Activated naive CD4-positive, alpha-beta T cell treated with anti-CD3 and anti-CD28 coated beads for 36 hours (primary cell): ENCODE measurements at places on chromosomes 12 and 14. TPM values are rescaled to one million over a fixed set of nuclear protein-coding genes. Genes with fewer than 3 reads are reported as not detected.

DNA sequence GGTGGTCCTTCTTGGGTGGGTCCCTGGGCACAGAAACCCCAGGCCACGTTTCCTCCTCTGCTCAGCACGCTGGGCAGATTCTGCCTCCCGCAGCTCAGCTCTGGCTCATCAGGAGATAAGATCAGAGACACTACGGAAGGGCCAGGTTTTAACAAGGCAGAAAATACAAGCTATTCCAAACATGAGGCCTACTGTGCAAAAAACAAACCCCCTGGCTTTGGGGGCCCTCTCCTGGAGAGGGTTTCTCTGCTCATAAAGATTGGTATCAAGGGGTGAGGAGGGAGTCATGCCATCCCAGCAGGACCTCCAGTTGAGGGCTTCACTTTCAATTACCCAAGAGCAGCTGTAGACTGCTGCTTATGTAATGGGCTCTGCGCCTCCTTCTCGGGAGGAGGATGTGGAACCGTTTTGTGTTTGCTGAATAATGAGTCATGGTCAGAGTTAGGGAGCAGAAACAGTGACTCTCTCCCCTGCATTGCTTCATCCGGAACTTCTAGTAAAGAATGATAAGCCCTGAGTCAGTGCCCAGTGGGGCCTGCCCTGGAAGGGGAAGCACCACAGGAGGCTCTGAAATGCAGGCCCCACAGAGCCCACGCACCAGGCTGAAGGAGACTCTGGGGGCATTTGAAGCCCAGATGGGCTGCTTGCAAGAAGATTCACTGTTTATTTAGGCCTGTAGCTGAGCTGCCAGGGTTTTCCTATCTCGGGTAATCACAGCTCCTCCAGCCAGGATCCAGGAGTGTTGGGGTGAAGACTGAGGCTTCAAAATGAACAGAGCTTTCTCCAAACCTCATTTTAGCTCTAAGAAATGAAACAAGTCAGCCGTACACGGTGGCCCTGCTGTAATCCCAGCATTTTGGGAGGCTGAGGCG is 79.3 kb downstream of the SSPN start:
- no peak overlapping the region for H3K4me3 ChIP-seq
- no peak overlapping the region for H3K27ac ChIP-seq
- no peaks in the 10 kb centered on the region for H3K27me3 ChIP-seq
- DNase-seq = peak; percentile 76

GRCh38 chr12:107091381-107091780 is 2.0 kb downstream of the CRY1 start:
- no peaks in the 10 kb centered on the region for H3K27me3 ChIP-seq
- H3K4me1 ChIP-seq = peaks cover 15% of the 10 kb centered on the region
- H3K27ac ChIP-seq = no peak overlapping the region
- DNase-seq = no peak
- peaks cover 9% of the 10 kb centered on the region for H3K36me3 ChIP-seq

GRCh38 chr12:4135919-4136605 is 137.5 kb upstream of the CCND2 start:
- H3K4me1 ChIP-seq = peaks cover 75% of the 10 kb centered on the region
- peak; percentile 95 for DNase-seq
- H3K36me3 ChIP-seq = peaks cover 3% of the 10 kb centered on the region
- H3K27ac ChIP-seq = peak overlapping the region; percentile 99
- peak overlapping the region; percentile 41 for H3K4me3 ChIP-seq

- peaks cover 15% of the 10 kb centered on the region for H3K4me1 ChIP-seq
- DNase-seq = no peak
- no peaks in the 10 kb centered on the region for H3K36me3 ChIP-seq
- H3K4me3 ChIP-seq = no peak overlapping the region
- H3K27me3 ChIP-seq = peaks cover 44% of the 10 kb centered on the region
Measured at GRCh38 chr12:29781188-29781587, 2.6 kb downstream of the TMTC1 start.

DNA sequence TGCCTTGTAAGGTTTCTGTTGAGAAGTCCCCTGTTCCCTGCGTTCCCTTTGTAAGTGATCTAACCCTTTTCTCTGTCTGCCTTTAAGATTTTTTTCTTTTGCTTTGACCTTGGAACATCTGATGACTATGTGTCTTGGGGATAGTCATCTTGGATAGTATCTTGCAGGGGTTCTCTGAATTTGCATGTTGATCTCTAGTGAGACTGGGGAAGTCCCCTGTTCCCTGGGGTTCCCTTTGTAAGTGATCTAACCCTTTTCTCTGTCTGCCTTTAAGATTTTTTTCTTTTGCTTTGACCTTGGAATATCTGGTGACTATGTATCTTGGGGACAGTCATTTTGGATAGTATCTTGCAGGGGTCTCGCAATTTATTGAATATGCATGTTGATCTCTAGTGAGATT is 38.2 kb upstream of the TMX1 start:
- no peaks in the 10 kb centered on the region for H3K36me3 ChIP-seq
- DNase-seq = no peak
- H3K4me1 ChIP-seq = no peaks in the 10 kb centered on the region

DNA sequence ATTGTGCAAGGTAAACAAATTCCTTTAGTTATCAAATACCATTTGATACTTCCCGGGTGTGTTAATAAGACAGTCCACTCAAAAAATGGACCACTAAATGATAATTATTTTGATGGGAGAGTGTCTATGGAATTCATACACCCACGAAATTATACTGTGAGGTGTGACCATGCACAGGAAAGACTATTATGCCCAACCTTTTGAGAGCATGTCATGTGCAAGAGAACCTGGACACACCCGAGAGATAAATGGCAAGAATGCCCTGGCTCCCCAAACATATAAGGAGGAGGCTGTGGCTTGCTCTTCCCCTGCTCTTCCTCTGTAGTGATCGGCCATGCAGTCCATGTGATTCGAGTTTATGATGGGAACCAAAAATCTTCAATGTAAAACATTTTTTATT is 119.5 kb upstream of the BCL2L14 start:
- peaks cover 3% of the 10 kb centered on the region for H3K27me3 ChIP-seq
- H3K27ac ChIP-seq = no peak overlapping the region
- peaks cover 12% of the 10 kb centered on the region for H3K4me1 ChIP-seq
- no peak for DNase-seq

GRCh38 chr14:68729556-68729955 is 63.3 kb downstream of the ZFP36L1 start:
- DNase-seq = no peak
- no peak overlapping the region for H3K4me3 ChIP-seq
- H3K4me1 ChIP-seq = peaks cover 24% of the 10 kb centered on the region
- H3K27ac ChIP-seq = no peak overlapping the region

- peaks cover 16% of the 10 kb centered on the region for H3K4me1 ChIP-seq
- H3K27me3 ChIP-seq = peaks cover 2% of the 10 kb centered on the region
- H3K27ac ChIP-seq = no peak overlapping the region
- DNase-seq = no peak
- no peak overlapping the region for H3K4me3 ChIP-seq
Measured at GRCh38 chr12:75735853-75736252, 224.4 kb upstream of the KRR1 start.

DNA sequence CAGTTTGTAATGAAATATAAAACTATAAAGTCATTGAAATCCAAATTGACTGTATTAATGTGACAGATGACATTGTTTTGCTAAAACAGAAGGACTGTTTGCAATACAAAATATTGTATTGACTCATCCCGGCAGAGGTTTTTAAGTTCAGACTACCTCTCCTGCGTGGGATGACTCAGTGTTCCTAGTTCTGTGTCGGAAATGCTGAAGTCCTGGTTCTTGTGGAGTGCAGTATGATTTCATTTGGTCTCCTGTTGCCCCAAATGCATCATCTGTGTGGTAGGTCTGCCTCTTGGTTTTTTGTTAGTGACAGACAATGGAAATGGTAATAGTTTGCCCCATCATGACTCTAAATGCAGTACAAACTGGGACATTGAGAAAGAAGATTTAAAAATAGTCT is 27.8 kb downstream of the PELI2 start:
- H3K27ac ChIP-seq = no peak overlapping the region
- DNase-seq = no peak
- H3K4me3 ChIP-seq = no peak overlapping the region
- peaks cover 25% of the 10 kb centered on the region for H3K4me1 ChIP-seq

- no peaks in the 10 kb centered on the region for H3K27me3 ChIP-seq
- no peaks in the 10 kb centered on the region for H3K36me3 ChIP-seq
- H3K27ac ChIP-seq = no peak overlapping the region
Measured at GRCh38 chr12:66648033-66648735, 30.7 kb downstream of the GRIP1 start.

- H3K27ac ChIP-seq = no peak overlapping the region
- peaks cover 20% of the 10 kb centered on the region for H3K27me3 ChIP-seq
- no peak for DNase-seq
- H3K36me3 ChIP-seq = no peaks in the 10 kb centered on the region
- H3K4me1 ChIP-seq = peaks cover 5% of the 10 kb centered on the region
- no peak overlapping the region for H3K4me3 ChIP-seq
Measured at GRCh38 chr12:69026336-69026735, 93.4 kb upstream of the CPM start.

GRCh38 chr12:46494424-46494823 is 121.9 kb upstream of the SLC38A2 start:
- no peaks in the 10 kb centered on the region for H3K36me3 ChIP-seq
- no peaks in the 10 kb centered on the region for H3K27me3 ChIP-seq
- H3K27ac ChIP-seq = no peak overlapping the region
- H3K4me3 ChIP-seq = no peak overlapping the region
- DNase-seq = no peak

- no peaks in the 10 kb centered on the region for H3K27me3 ChIP-seq
- no peak for DNase-seq
- no peak overlapping the region for H3K27ac ChIP-seq
- peaks cover 9% of the 10 kb centered on the region for H3K4me1 ChIP-seq
- H3K4me3 ChIP-seq = no peak overlapping the region
Measured at GRCh38 chr14:66613344-66613743, 105.4 kb downstream of the GPHN start.

DNA sequence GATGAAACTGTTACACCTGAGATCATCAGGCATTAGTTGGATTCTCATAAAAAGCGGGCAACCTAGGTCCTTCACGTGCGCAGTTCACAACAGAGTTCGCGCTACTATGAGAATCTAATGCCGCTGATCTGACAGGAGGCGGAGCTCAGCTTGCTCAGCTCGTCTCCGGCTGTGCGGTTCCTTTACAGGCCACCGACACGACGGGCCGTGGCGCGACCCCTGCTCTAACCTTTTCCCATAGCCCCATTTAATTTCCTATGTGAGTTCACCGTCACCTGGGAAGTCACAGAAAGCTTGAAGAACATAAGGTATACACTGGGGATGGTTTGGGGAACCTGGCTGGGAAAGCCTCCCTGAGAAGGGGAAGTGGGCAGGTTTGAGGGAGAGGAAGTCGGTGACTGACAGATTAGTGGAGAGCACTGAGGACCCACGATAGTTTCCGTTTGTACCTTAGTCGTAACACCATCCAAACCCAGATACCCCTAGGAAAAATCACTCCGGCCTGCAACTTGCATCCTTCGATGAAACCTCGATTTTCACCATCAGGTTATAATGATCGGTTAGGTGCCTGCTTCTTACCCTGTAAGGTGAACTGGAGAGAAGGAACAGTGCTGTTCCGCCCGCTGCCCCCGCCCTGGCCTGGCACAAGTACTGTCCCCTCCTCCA is 2.8 kb upstream of the AAAS start:
- peak; percentile 72 for DNase-seq
- no peaks in the 10 kb centered on the region for H3K27me3 ChIP-seq
- H3K4me1 ChIP-seq = peaks cover 35% of the 10 kb centered on the region
- H3K27ac ChIP-seq = peak overlapping the region; percentile 97
- H3K4me3 ChIP-seq = peak overlapping the region; percentile 93
- peaks cover 4% of the 10 kb centered on the region for H3K36me3 ChIP-seq

- H3K36me3 ChIP-seq = no peaks in the 10 kb centered on the region
- no peaks in the 10 kb centered on the region for H3K27me3 ChIP-seq
- H3K27ac ChIP-seq = no peak overlapping the region
- no peak for DNase-seq
Measured at GRCh38 chr14:97138801-97139200, 341.6 kb downstream of the VRK1 start.

DNA sequence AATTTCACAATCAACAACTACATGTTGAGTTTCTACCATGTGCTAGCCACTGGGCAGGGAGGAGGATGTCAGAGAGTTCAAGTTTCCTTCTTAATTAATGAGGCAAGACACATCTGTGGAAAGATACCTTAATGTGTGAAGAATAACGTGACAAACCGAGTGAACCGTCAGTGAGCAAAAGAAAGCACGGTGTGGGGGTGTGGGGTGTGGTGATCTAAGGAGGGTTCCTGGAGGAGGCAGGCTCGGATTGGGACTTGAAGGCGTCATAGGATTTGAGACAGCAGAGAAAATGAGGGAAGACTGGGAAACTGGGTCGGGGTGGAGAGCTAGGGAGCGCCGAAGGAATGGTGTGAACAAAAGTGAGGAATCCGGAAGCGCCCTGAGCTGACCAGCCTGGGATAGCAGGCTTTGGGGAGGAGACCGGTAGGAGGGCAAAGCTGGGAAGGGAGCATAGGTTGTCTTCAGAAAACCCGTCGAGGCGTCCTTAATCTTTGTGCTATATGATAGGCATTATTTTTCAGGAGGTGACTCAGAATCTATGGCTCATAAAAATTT is 22.3 kb downstream of the GALNT8 start:
- H3K36me3 ChIP-seq = no peaks in the 10 kb centered on the region
- no peak overlapping the region for H3K27ac ChIP-seq
- no peak for DNase-seq
- peaks cover 8% of the 10 kb centered on the region for H3K27me3 ChIP-seq
- H3K4me3 ChIP-seq = no peak overlapping the region

DNA sequence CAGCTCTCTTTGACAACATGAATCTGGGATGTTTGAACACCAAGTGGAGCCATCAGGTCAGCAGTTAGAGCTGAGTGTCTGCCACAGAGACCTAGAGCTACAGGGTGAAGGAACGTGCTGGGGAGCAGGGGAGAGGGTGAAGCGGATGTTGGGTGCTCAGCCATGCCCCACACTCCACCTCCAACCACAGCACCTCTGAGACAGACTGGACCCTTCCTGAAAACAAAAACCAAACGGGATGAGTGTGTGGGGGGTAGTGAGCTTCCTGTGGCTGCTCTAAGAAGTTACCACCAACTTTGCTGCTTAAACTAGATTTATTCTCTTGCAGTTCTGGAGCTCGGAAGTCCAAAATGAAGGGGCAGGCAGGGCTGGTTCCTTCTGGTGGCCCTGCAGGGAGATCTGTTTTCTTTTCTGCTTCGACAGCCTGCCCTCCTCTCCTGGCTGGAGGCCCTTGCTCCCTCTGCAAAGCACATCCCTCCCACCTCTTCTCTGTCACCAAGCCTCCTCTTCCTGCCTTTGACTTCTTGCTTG is 5.6 kb upstream of the GOLGA3 start:
- H3K36me3 ChIP-seq = peaks cover 14% of the 10 kb centered on the region
- H3K4me3 ChIP-seq = peak overlapping the region; percentile 13
- peak; percentile 55 for DNase-seq
- peaks cover 38% of the 10 kb centered on the region for H3K4me1 ChIP-seq
- peak overlapping the region; percentile 85 for H3K27ac ChIP-seq

DNA sequence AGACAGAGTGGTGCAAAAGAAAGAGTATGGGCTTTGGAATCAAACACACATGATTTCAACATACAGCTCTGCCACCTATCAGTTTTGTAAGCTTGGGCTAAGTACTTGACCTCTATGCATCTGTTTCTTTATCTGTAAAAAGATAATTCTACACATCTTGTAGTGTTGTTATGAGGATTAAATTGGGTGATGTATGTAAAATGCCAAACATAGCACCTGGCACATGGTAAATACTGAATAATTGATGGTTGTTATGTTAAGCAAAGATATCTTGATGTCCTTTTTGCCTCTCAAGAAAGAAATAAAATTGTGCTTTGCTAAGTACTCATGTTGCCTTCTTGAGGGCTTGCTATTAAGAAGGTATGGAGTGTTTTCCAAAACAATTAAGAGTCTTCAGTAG is 2.3 kb upstream of the CSRP2 start:
- H3K4me1 ChIP-seq = peaks cover 3% of the 10 kb centered on the region
- no peak overlapping the region for H3K4me3 ChIP-seq
- DNase-seq = no peak
- H3K27ac ChIP-seq = no peak overlapping the region

GALNT16 gene
- total RNA-seq = not detected

OGFOD2 gene
- total RNA-seq = 26.8 TPM

CLEC6A gene
- total RNA-seq = not detected

MOK gene
- 1.6 TPM for total RNA-seq
